Dermis microvascular lymphatic vessel endothelial cell (primary cell): ENCODE measurements at places on chromosomes 7 and 10.

GRCh38 chr7:44273681-44274622 lies 51.4 kb downstream of the CAMK2B start:
- DNase-seq: no peak

GRCh38 chr10:52729271-52730104 lies 43.1 kb downstream of the MBL2 start:
- DNase-seq: peak; percentile 53

DNA sequence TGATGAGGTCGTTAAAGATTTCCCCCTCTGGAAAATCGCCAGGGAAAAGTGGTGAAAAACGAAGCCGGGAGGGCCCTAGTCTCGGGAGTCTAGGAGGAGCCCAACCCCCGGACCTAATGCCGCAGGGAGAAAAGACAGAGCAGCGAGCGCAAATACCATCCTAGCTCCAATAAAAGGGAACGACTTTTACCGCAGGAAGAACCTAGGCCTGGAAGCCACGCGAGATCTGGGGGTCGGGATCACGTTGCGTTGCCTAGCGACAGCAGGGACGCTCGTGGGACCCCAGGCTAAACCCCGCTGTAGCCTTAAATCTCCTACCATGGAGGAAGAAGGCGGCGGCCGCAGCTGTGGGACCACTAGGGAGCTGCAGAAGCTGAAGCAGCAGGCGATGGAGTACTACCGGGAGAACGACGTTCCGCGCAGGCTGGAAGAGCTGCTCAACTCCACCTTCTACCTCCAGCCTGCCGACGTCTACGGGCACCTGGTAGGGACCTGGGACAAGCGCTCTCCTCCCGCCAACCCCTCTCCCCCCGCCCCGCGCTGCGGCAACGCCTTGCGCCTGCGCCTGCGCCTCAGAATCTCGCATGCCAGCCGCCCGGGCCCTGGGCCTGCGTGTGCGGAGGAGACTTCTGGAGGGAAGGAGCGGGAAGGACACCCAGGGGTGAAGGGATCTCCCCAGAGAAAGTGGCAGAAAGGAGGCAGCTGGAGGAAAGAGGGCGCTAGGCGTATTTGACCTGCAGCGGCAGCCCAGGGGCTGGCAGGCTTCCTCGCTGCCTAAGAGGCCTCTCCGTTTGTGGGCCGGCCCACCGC lies at the start of gene ENO4:
TSS of gene ENO4 (plus strand) at position 252 of the 810 bp plus-strand sequence. CDS start at position 320, 68 bp downstream.
- DNase-seq: peak; percentile 73

GRCh38 chr7:16904076-16904475 lies 22.3 kb upstream of the AGR3 start:
- no peak for DNase-seq

GRCh38 chr10:121595806-121596688 lies 2.2 kb downstream of the FGFR2 start:
- DNase-seq: no peak

DNA sequence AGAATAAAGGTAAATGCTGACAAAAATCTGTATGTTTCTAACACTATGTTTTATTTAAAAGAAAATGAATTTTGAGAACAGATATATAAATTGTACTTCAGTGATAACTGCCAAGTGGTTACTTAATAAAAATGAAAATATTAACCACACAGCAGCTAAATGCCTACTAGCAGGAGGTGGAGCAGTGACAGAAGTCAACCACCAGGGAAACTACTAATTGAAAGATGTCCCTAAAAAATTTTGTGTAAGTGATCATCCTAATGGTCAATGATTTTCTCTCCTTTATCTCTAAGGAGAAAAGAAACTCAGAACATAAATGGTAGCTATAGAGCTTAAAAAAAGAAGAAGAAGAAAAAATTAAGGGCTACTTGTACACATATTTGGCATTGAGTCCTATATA lies 22.9 kb downstream of the WNT16 start:
- DNase-seq: no peak

DNA sequence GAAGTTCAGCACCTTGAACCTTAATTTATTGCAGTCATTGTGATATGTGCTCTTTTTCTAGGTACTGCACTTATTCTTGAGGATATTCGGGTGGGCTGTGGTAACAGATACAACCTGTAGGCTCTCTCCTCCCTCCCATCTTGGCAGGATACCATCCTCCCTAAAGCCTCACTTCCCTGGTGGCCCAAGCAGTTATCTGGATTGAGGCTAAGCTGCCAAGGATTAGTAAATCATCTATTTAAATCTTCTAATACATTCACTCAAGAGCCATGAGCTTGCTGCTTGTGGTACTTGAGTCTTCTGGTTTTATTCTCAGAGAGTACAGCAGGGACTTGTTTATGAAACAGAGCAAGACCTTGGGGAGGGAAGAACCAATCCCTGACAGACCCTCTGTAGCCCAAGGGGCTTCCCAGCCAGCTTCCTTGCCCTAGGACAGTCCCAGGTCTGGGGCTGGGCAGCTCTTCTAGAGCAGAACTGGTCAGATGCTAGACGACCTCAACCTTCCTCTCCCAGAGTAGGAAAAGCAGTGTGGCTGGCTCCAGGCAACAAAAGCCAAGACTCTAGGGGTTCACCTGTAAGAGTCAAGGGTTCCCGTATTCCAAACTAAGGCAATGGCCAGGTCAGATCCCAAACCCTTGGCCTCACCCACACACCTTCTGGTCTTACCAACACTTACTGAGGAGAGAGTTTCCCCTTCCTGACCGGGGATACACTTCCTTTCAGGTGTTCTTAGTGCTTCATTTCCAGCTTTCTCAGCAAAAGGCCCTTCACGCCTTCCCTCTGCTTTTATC lies 21.3 kb downstream of the WNT8B start:
- DNase-seq: no peak

GRCh38 chr10:98533746-98534445 lies 87.2 kb upstream of the HPS1 start:
- DNase-seq: no peak

DNA sequence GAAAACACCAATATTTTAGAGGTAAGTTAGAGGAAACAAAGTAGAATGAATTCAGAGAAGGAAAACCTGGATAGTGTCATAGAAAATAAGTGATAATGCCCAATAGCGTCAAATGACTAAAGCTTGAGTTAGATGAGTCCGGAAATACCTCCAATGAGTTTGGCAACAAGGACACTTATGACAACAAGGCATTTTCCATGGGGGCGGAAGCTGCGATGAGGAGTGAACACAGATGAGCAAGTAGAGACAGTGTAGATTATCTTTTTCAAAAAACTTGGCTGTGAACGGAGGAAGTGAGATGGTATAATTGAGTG lies 383 bp upstream of the R3HCC1L start:
- no peak for DNase-seq

DNA sequence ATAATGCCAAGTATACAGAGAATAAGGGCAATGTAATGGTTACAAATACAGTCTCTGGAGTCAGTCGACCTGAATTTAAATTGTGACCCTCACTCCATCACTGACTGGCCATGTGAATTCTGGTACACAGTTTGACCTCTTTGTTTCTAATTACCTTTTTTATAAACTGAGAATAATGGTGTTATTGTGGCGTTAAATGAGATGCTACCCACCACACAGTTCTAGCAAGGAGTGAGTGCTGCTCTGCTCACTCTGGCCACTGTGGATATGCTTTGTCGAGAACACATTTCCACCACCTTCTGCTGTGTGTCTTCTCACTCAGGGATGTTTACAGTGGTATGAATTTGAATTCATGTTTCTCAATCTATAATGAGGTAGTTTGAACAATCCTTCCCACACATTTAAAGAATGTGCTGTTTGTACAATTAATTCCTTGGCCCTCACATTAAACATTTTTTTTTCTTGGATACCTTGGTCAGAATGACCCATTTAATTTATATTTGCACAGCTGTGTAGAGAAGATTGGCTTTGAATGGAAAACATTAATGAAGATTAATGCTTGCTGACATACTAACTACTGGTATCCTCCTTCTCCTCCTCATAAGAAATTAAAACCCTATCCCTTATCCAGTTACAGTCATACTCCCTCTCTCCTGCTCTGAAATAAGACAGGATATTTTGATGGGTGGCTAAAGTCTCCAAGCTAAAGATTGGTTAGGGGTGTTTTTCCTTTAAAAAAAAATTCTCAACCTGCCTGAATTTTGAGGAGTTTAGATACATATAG lies 42.4 kb downstream of the PLCE1 start:
- DNase-seq: no peak

GRCh38 chr7:43467406-43467805 lies 115.5 kb upstream of the STK17A start:
- no peak for DNase-seq
